B cell (primary cell): ENCODE measurements at places on chromosomes 5 and 9. TPM values are rescaled to one million over a fixed set of nuclear protein-coding genes. Genes with fewer than 3 reads are reported as not detected.

FAM78A gene
- 41.8 and 42.9 TPM in 2 replicates for total RNA-seq

RGS7BP gene
- not detected in 2 replicates for total RNA-seq

HAVCR1 gene
- total RNA-seq: 0.22 TPM in 1 of 2 replicates, not detected in the other

THBS4 gene
- total RNA-seq: 0.57 and 0.80 TPM in 2 replicates

CCDC180 gene
- 7.1 and 14.1 TPM in 2 replicates for total RNA-seq

SPATA31D4 gene
- not detected in 2 replicates for total RNA-seq

SPINK4 gene
- total RNA-seq: not detected in 2 replicates

BRIX1 gene
- total RNA-seq: 26.4 and 29.3 TPM in 2 replicates

C5orf22 gene
- 28.2 and 28.9 TPM in 2 replicates for total RNA-seq

CBY3 gene
- 0.37 TPM in 1 of 2 replicates, not detected in the other for total RNA-seq

NR5A1 gene
- total RNA-seq: not detected in 2 replicates

TSSK1B gene
- not detected in 2 replicates for total RNA-seq

RANBP17 gene
- not detected in 2 replicates for total RNA-seq

RNF44 gene
- 220 and 231 TPM in 2 replicates for total RNA-seq

ORM2 gene
- total RNA-seq: not detected in 2 replicates

PCDHGC4 gene
- 0.42 and 0.75 TPM in 2 replicates for total RNA-seq

CHSY3 gene
- total RNA-seq: not detected in 2 replicates

IL4 gene
- total RNA-seq: not detected in 2 replicates

IL9 gene
- total RNA-seq: not detected in 2 replicates

PCDHGA6 gene
- 2.5 and 2.7 TPM in 2 replicates for total RNA-seq

PSAT1 gene
- total RNA-seq: 5.0 and 5.2 TPM in 2 replicates

OR13J1 gene
- total RNA-seq: not detected in 2 replicates

PCDHGA1 gene
- 0.53 and 0.64 TPM in 2 replicates for total RNA-seq

BRINP1 gene
- total RNA-seq: not detected in 2 replicates

LECT2 gene
- total RNA-seq: not detected in 2 replicates

UGT3A1 gene
- not detected in 2 replicates for total RNA-seq

MUSK gene
- not detected in 2 replicates for total RNA-seq

ARL10 gene
- total RNA-seq: 27.9 and 33.6 TPM in 2 replicates

MELK gene
- 0.17 TPM in 1 of 2 replicates, not detected in the other for total RNA-seq

NRG2 gene
- 0.15 and 0.22 TPM in 2 replicates for total RNA-seq

CDC14B gene
- 8.5 TPM in 2 replicates for total RNA-seq

BARHL1 gene
- not detected in 2 replicates for total RNA-seq

SHISAL2B gene
- total RNA-seq: not detected in 2 replicates

ZBTB26 gene
- 16.4 and 17.2 TPM in 2 replicates for total RNA-seq

TAF11L4 gene
- total RNA-seq: not detected in 2 replicates

SLC4A9 gene
- total RNA-seq: not detected in 2 replicates

FOXD4L4 gene
- 0.90 and 1.1 TPM in 2 replicates for total RNA-seq

RNF20 gene
- total RNA-seq: 56.4 and 58.0 TPM in 2 replicates

KIAA1958 gene
- 15.3 and 17.2 TPM in 2 replicates for total RNA-seq

PCDHA4 gene
- not detected in 2 replicates for total RNA-seq

PFN3 gene
- not detected in 2 replicates for total RNA-seq

GPR150 gene
- total RNA-seq: 0.27 and 0.34 TPM in 2 replicates

CARTPT gene
- not detected in 2 replicates for total RNA-seq

FAM219A gene
- 16.0 and 17.3 TPM in 2 replicates for total RNA-seq

ELAVL2 gene
- not detected in 2 replicates for total RNA-seq

SLC34A3 gene
- total RNA-seq: not detected in 2 replicates

MED27 gene
- 17.4 and 24.4 TPM in 2 replicates for total RNA-seq

PALM2AKAP2 gene
- total RNA-seq: not detected in 2 replicates

BHMT2 gene
- total RNA-seq: not detected in 2 replicates

PROB1 gene
- total RNA-seq: 3.0 and 3.7 TPM in 2 replicates

C9orf57 gene
- total RNA-seq: not detected in 2 replicates

LTC4S gene
- total RNA-seq: 3.7 and 3.8 TPM in 2 replicates

ERCC6L2 gene
- total RNA-seq: 52.0 and 54.4 TPM in 2 replicates

SLU7 gene
- 68.3 and 83.2 TPM in 2 replicates for total RNA-seq
